ENCODE measurements at places on chromosomes 7 and 10.

- no peaks in the 10 kb centered on the region for H3K36me3 ChIP-seq
- H3K27ac ChIP-seq = no peak overlapping the region
- H3K4me3 ChIP-seq = no peak overlapping the region
- peaks cover 3% of the 10 kb centered on the region for H3K4me1 ChIP-seq
Measured at GRCh38 chr7:125425506-125425905, 495.9 kb upstream of the POT1 start.

DNA sequence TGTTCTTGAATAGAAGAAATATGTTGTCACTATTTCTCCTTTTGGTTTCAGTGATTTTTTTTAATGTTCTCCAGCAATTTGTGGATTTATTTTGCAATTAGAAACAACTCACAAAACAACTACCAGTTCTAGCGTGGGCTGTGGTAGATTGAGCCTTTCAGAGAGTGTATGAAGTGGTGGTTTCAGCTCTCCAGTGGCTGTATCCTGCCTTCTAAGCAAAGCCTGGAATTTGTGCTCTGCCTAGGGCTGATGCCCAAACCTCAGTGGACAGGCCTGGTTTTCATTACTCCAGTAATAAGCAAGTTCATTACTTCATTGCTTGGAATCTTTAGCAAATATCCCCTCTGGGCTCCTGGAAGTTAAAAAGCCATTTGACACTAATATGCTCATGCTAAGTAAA, 35.9 kb downstream of the APBB1IP start:
- DNase-seq = no peak
- H3K27me3 ChIP-seq = no peaks in the 10 kb centered on the region
- peaks cover 41% of the 10 kb centered on the region for H3K36me3 ChIP-seq
- H3K4me3 ChIP-seq = no peak overlapping the region

- no peaks in the 10 kb centered on the region for H3K36me3 ChIP-seq
- no peak overlapping the region for H3K27ac ChIP-seq
- peaks cover 17% of the 10 kb centered on the region for H3K27me3 ChIP-seq
- H3K4me1 ChIP-seq = no peaks in the 10 kb centered on the region
Measured at GRCh38 chr10:51960494-51960895, 261.1 kb upstream of the CSTF2T start.

DNA sequence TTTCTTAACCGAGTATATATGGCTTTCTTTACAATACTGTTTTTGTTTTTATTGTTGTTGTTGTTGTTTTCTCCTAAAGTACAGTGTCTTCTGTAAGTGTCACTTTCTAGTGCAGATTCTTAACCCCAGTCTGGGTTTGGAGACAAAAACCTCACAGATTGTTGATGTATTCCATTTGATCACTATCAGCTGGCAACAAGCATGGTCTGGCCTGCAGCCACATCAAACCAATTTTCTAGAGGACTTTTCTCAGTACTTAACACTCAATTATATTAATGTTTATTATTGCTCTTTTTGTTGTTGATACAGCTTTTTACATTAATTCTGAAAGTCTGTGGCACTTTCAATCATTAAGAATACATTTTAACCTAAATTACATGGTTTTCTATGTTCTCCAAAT, 17.1 kb downstream of the LRRN3 start:
- no peak for DNase-seq
- H3K4me3 ChIP-seq = no peak overlapping the region
- peaks cover 82% of the 10 kb centered on the region for H3K36me3 ChIP-seq
- H3K4me1 ChIP-seq = peaks cover 64% of the 10 kb centered on the region
- H3K27ac ChIP-seq = no peak overlapping the region

DNA sequence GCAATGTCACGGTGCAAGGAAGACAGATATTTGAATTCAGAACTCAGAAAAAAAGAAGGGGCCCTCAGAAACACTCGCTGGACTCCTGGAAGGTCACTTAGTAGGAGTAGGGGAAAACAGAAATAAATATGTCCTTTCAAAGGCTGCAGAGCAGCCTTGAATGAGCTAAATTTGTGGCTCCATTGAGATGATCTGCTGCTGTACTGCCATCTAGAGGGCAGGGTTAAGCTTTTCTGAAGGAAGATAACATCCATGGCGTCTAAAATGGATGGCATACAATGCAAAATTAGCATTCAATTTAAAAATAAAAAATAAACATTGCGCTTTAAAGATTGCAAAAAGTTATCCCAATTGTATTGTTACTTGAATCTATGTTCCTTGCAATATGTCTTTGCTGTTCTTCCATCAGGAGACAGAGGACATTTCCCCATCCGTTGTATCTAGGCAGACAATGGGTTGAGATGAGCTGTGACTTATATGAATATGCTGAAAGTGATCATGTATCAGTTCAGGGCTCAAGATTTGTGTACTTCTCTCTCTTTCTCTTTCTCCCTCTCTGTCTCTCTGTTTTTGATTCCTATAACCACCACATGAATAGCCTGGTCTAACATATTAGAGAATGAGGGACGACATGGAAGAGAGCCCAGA, 642.2 kb downstream of the SH2D4B start:
- H3K4me1 ChIP-seq = no peaks in the 10 kb centered on the region
- H3K4me3 ChIP-seq = no peak overlapping the region
- H3K27ac ChIP-seq = no peak overlapping the region

DNA sequence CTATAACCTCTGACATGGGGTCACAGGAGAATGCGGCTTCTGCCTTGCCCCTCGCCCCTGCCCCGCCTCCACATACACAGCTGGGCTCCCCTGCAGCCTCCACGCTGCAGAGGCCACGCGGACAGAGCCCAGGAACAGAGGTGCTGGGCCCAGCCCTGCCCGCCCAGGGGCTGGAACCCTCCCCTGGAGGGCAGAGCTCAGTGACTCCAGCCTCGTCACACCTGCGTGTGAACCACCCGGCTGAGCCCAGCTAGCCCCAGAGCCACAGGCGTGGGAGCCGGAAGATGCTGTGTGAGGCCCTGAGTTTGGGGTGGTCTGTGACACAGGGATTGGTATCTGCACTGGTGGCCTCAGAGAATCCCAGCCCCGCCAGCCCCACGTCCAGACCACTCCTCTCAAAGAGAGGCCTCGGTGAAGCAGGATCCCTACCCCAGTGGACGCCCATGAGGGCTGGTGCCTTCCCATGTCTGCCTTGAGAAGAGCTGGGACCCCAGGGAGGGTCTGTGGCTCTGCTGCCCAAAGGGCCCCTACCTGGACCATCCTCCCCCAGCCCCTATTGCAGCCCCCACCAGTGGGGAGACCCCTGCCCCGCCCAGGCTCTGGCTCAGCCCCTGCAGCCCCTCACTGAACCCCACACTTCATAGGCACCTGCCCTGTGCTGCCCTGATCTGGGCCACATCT, 8.1 kb upstream of the ADAP1 start:
- H3K27me3 ChIP-seq = peaks cover 2% of the 10 kb centered on the region
- H3K4me3 ChIP-seq = no peak overlapping the region
- peaks cover 2% of the 10 kb centered on the region for H3K4me1 ChIP-seq
- no peak for DNase-seq

- H3K4me3 ChIP-seq = no peak overlapping the region
- DNase-seq = no peak
- no peak overlapping the region for H3K27ac ChIP-seq
- no peaks in the 10 kb centered on the region for H3K4me1 ChIP-seq
- peaks cover 27% of the 10 kb centered on the region for H3K27me3 ChIP-seq
Measured at GRCh38 chr10:15469111-15469510, 98.0 kb upstream of the FAM171A1 start.

- no peak overlapping the region for H3K4me3 ChIP-seq
- no peaks in the 10 kb centered on the region for H3K27me3 ChIP-seq
- peaks cover 22% of the 10 kb centered on the region for H3K4me1 ChIP-seq
- H3K27ac ChIP-seq = no peak overlapping the region
Measured at GRCh38 chr10:131934769-131935168, 34.0 kb downstream of the PPP2R2D start.

GRCh38 chr10:91756286-91756685, 41.9 kb upstream of the TNKS2 start:
- no peaks in the 10 kb centered on the region for H3K36me3 ChIP-seq
- H3K27me3 ChIP-seq = peaks cover 27% of the 10 kb centered on the region
- H3K4me3 ChIP-seq = no peak overlapping the region
- no peak overlapping the region for H3K27ac ChIP-seq

- DNase-seq = no peak
- H3K4me1 ChIP-seq = no peaks in the 10 kb centered on the region
- H3K4me3 ChIP-seq = no peak overlapping the region
- no peak overlapping the region for H3K27ac ChIP-seq
- H3K36me3 ChIP-seq = peaks cover 4% of the 10 kb centered on the region
Measured at GRCh38 chr10:50592961-50593418, 30.8 kb downstream of the SGMS1 start.

DNA sequence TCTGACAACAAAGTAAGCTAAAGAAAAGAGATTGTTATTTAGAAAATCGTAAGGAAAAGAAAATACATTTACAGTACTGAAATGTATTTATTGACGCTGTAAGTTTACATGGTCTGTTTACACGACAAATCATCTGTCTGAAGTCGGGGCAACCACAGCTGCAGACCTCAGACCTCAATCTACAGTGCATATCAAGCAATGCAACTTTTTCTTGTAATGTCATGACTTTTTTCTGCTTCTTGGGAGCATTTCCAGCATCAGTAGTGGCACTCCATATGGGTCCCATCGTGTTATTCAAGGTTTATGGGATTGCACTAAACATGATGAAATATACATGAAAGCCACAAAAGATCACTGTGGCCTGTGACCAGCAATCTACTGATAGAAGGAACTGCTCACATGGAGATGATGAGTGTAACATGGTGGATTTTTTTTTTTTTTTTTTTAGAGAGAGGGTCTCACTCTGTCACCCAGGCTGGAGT, 77.1 kb downstream of the MTPN start:
- H3K4me1 ChIP-seq = no peaks in the 10 kb centered on the region
- no peak overlapping the region for H3K27ac ChIP-seq
- H3K36me3 ChIP-seq = no peaks in the 10 kb centered on the region
- no peaks in the 10 kb centered on the region for H3K27me3 ChIP-seq

DNA sequence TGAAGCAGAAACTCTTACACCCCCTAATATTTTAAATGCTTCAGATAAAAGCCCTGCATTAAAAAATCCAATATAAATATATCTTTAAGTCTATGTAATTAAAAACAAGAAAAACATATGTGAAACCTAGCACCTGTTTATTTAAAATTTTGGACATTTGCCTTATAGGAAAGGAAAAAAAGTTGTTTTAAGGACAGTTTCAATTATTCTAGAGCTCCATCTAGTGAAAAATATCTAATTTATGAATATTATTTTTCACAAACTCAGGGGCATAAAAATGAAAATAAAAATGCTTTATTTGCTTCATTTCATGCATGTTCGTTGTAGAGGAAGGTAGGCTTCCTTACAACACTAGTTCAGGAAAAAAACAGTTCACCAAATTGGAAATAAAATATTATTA, 26.1 kb downstream of the ENKUR start:
- DNase-seq = no peak
- H3K36me3 ChIP-seq = no peaks in the 10 kb centered on the region
- H3K4me1 ChIP-seq = no peaks in the 10 kb centered on the region
- H3K27ac ChIP-seq = no peak overlapping the region
- H3K27me3 ChIP-seq = peaks cover 6% of the 10 kb centered on the region

- no peak overlapping the region for H3K27ac ChIP-seq
- no peaks in the 10 kb centered on the region for H3K36me3 ChIP-seq
- no peak overlapping the region for H3K4me3 ChIP-seq
- H3K27me3 ChIP-seq = peaks cover 2% of the 10 kb centered on the region
Measured at GRCh38 chr7:131587315-131587923, 31.0 kb upstream of the PODXL start.

GRCh38 chr7:145848691-145849090, 267.9 kb upstream of the CNTNAP2 start:
- H3K27me3 ChIP-seq = no peaks in the 10 kb centered on the region
- no peak for DNase-seq
- H3K4me3 ChIP-seq = no peak overlapping the region
- no peaks in the 10 kb centered on the region for H3K36me3 ChIP-seq
- H3K4me1 ChIP-seq = no peaks in the 10 kb centered on the region

DNA sequence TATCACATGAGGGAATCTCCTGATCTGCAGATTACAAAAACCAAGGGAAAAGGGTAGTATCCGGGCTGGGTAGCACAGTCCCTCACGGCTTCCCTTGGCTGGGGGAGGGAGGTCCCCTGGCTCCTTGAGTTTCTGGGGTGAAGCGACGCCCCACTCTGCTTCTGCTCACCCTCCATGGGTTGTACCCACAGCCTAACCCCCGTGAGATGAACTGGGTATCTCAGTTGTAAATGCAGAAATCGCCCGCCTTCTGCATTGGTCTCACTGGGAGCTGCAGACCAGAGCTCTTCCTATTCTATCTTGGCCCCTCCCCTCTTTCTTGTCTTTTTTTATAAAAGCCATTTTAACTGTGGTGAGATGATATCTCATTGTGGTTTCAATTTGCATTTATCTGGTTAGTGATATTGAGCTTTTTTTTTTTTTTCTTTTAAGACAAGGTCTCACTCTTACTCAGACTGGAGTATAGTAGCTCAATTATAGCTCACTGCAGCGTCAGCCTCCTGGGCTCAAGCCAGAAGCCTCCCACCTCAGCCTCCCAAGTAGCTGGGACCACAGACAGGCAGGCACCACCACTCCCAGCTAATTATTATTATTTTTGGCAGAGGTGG, 87.8 kb downstream of the ABCC2 start:
- DNase-seq = peak; percentile 46
- peaks cover 14% of the 10 kb centered on the region for H3K36me3 ChIP-seq
- H3K27ac ChIP-seq = peak overlapping the region; percentile 75
- peaks cover 13% of the 10 kb centered on the region for H3K4me1 ChIP-seq

GRCh38 chr10:18005781-18006456, 54.2 kb downstream of the SLC39A12 start:
- no peaks in the 10 kb centered on the region for H3K27me3 ChIP-seq
- H3K27ac ChIP-seq = no peak overlapping the region
- DNase-seq = no peak
- H3K4me3 ChIP-seq = no peak overlapping the region
- H3K4me1 ChIP-seq = no peaks in the 10 kb centered on the region

DNA sequence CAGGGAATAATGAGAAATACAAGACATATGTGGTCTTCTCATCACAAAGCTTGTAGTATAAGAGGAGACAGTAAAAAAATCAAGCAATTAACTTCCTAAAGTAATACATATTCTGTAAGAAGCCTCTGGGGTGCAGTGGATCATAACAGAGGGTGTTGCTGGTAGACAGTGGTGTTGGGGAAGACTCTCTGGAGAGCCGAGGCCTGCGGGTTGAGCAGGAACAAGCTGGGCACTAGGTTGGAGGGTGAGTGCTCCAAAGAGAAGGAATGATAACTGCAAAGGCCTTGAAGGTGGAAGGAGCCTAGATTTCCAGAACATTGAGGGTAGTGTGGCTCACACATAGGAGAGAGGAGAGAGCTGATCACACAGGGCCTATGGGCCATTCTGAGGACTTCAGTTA, 1.5 kb downstream of the GIMAP4 start:
- peaks cover 51% of the 10 kb centered on the region for H3K4me1 ChIP-seq
- H3K36me3 ChIP-seq = peaks cover 50% of the 10 kb centered on the region
- no peaks in the 10 kb centered on the region for H3K27me3 ChIP-seq
- no peak for DNase-seq

GRCh38 chr10:73810735-73811465, 498 bp downstream of the NDST2 start:
- H3K36me3 ChIP-seq = peaks cover 62% of the 10 kb centered on the region
- peaks cover 28% of the 10 kb centered on the region for H3K4me1 ChIP-seq
- H3K4me3 ChIP-seq = peak overlapping the region; percentile 90
- peak; percentile 63 for DNase-seq
